ENCODE measurements at places on chromosomes 5 and 9. TPM values are rescaled to one million over a fixed set of nuclear protein-coding genes. Genes with fewer than 3 reads are reported as not detected.
A peak's percentile ranks its signal among the peaks of the same experiment; 100 is the strongest.

DNA sequence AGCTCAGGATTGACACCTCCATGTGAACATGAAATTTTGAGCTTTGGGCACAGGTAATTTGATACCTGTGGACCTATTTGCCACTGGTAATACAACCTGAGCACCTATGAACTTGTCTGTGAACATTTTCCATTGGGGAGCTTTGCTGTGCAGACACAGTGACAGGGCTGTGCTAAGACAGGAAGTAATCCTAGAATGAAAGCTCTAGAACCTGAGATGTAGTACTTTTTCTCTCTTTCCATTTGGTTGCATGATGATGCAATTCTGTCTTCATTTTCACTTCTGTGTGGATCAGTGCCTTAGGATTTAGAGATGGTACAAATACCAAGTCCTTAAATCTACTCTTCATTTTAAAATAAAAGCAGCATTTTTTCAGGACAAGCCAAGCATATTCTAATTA lies 216.9 kb downstream of the NR3C1 start:
- no peak for DNase-seq

- no peak for DNase-seq
Observed at GRCh38 chr9:37369671-37370070, 52.8 kb upstream of the GRHPR start.

DNA sequence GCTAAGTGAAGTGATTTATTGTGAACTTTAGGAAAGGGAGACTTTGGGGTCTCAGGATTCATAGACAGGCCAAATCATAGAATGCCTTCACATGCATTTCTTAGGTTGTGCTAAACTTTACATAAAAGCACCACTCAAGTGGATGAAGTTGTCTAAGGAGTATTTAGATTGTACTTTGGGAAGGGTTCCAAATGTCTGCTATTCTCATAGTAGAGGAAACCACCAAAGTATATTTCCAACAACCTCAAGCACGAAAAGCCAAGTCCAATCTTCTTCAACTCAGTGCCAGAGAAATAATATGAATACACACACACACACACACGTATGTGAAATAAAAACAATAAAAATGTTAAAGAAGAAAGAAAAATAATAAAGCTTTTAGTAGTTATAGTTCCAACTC lies 41.8 kb downstream of the ENC1 start:
- no peak for DNase-seq

GRCh38 chr9:129400001-129400970 lies 220.6 kb downstream of the C9orf50 start:
- DNase-seq = peak; percentile 24

DNA sequence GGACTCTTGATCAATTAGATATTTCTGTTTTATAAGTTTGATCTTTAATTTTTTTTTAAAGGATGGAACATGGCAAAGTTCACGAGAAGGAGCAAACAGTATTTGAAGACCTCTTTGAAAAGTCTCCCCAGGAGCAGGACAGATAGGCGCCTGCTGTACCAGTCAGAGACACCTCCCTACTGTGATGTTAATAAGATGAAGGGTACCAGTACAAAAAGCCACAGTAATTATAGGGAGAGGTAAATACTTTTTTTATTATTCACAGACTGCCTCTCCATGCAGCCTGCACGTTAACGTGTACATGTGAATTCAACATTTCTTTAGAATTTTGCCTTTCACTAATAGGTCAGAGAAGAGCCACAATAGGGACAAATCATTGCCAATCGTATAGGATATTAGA lies 146.5 kb upstream of the CDH6 start:
- DNase-seq = no peak

DNA sequence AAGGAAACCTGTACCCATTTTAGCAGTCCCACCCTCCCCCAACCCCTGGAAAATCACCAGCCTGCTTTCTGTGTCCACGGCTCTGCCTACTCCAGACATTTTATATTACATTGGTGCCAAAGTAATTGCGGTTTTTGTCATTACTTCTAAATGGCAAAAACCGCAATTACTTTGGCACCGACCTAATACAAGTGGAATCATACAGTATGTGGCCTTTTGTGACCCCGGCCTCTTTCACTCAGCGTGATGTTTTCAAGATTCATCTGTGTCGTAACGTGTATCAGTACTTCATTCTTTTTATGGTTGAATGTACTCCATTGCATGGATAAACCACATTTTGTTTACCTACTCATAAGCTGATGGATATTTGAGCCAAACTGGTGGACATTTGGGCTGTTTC lies 9.7 kb upstream of the ORM1 start:
- DNase-seq = no peak

GRCh38 chr5:96431376-96432187 lies 1.5 kb downstream of the PCSK1 start:
- DNase-seq = no peak

GRCh38 chr9:124869466-124869985 lies 7.6 kb downstream of the ARPC5L start:
- DNase-seq = peak; percentile 57

- no peak for DNase-seq
Observed at GRCh38 chr5:94577466-94578245, 40.7 kb downstream of the KIAA0825 start.

DNA sequence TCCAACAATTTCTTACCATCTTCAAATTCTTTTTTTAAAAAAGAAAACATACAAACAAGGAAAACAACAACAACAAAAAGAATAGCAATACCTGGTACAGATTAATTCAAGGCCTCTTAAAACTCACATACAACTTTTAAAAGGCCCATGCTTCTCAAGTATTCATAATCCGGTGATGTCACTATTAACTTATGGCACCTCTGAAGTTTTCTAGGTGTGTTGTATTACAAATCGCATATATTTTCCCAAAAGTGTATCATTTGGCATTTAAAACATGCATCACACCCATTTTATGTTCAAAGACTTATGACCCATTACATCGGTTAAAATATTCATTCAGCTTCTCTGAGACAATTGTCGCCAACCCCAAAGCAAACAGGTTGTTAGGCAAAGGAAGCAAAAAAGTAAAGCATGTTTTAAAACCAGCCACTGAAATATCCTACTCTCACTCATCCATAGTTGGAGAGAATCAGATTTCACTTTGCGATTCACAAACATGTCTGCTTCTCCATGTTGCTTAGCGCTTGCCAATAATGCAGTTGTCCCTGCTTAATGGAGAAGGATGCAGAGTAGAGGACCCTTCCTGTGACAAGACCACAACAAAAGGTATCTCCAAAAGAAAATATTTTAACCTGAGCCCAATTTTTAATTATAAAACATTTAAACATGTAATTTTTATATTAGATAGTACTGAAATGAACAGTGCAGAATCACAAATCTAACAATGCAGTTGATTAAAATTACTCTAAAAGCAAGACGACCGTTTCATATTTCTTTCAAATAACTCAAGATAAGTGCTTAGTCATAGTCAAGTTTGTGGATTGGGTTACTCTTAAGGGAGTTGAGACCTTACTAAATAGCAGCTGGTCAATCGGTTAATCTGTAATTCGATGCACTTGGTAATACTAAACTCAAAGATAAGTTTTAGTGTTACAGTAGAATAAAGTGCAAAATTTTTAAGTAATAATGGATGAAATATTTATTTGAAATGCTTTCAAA lies 1.6 kb downstream of the SKP1 start:
- DNase-seq = no peak

GRCh38 chr9:109316207-109316640 lies 4.6 kb downstream of the EPB41L4B start:
- peak; percentile 79 for DNase-seq

- no peak for DNase-seq
Observed at GRCh38 chr9:88189371-88189770, 51.1 kb upstream of the SPATA31C2 start.

DNA sequence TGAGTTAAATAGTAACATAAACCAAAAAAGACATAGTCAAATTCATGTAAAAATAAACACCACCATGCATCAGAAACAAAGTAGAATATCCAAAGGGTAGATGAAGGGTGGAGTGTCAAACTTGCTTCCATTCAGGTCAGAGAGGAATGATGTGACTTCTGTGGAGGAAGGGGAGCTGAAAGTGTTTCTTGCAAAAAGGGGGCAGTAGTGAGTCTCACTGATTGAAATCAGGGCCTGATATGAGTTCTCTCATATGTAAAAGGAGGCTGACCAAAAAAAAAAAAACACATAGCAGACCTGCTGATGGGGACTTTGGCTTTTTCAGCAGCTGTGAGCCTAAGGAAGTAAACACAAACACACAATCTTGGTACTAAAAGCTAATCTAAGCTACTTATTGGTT lies 38.8 kb upstream of the RGMB start:
- DNase-seq = no peak

- no peak for DNase-seq
Observed at GRCh38 chr5:124889850-124890249, 143.4 kb upstream of the ZNF608 start.

DNA sequence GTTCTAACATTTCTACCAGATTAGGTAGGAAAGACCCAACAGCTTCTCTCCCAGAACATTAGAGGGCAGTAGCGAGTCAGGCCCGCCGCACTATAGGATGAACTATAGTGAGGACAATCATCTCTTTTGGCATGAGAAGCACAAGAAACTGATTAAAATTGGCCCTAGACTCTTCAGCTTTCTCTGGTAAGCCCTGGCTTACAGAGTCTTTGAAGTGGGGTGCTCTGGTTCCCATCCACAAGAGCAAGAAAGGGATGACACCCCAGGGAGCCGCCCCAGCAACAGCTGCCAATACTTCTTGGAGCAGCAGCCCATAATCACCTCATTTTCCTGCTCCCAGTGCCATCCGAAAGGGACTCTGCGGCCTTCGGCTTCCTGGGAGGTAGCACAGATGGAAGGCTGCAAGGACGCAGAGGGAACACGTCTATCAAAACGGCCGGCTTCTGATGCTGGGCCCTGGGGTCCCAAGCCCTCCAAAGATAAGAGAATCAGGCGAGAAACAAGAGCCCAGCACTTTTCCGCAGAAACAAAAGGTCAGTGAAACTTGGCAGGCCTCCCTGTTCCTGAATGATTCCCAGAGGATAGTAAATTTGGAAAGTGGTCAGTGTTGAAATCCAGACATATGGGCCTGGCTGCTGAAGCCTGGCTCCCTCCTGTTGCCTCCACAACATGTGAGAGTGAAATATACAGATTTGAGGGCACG lies 69.3 kb downstream of the HSD17B3 start:
- peak; percentile 77 for DNase-seq

- no peak for DNase-seq
Observed at GRCh38 chr9:104836235-104836634, 72.3 kb downstream of the NIPSNAP3B start.

DNA sequence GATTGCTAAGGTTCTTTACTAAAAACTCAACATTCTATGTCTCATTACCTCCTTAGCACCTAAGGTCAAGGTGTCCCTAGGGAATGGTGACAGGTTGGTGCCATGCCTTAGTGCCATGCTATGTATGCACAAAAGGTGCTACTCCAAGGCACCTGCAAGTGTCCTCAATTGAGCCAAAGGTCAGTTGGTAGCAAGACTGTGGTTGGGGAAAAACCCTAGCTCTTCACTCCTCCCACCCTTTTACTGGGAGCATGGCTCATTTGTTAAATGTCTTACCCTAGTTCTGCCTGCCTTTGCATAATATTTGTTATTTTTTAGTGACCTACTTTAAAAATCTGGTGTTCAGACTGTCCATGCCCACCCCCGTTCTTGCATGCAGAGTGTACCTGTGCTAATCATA lies 17.0 kb downstream of the ACO1 start:
- no peak for DNase-seq

- DNase-seq = no peak
Observed at GRCh38 chr9:79824265-79824664, 252.5 kb downstream of the TLE4 start.

- no peak for DNase-seq
Observed at GRCh38 chr5:144219869-144220268, 49.2 kb downstream of the KCTD16 start.

DNA sequence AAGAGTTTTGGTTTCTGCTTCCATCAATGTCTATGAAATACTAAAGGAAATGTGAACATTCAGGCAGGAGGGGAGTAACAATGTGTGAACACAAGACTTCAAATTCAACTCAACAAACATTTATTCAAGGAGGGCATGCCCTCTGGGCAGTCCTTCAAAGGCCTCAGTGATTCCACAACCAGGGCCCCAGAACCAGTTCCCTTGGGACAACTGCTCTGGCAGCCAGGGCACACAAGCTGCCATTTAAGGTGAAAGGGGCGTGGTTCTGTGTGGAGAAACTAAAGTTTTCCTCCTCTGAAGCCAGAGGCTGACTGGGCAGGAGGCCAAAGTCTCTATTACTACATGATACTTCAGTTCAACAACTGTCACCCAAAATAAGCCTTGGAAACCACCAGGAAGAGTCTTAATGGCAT lies 3.2 kb downstream of the RBM18 start:
- DNase-seq = peak; percentile 45

DNA sequence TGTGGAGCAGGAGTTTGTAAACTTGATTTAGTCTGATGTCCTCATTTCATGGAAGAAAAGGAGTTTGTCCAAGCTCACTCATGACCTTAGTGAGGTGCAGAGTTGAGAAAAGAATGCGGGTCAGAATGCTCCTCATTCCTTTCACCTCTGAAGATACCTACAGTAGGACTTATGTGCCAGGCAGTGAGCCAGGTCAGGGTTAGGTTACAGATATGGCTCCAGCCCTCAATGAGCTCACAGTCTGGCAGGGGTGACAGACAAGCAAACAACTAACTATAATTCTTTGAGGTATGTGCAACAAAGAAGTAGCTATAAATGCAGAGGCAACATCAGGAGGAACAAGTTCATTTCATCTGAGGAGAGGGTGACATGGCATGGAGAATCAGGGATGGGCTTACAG lies 102.5 kb downstream of the SPATA31D1 start:
- no peak for DNase-seq

DNA sequence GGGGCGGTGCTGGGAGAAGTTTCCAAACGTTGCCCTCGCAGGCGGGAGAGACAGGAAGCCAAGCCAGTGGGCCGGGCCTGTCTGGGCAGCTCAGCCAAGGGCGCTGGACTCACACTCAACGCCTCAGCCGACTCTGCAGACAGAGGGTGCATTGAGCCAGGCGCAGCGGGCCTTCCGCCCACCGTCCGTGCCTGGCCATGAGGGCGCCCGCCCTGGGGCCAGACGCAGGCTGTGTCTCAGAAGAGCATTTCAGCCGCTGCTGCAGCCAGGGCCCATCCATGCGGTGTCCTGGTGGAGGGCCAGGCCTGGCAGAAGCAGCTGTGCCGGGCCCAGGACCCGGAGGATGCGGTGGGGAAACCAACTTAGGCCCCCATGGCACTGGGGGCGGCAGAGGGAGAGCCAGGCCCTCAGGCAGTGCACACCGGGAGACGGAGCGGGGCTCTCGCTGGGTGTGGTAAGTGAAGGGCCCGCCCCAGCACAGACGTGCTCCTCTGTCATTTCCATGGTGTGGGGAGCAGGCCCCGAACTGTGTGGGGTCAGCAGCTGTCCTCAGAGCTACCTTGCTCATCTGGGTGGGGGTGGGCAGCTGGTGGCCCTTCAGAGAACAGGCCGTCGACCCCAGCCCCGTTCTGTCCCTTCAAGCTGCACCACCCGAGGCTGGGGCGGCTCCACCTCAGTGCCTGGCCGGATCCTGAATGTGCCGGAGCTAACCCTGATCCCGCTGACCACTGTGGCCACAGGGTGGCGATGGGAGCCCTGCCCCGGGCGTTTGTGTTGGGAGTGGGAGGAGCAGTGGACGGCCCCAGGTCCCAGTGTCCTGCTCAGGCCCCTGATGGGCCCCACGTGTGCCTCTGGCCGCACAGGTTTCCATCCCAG lies 18.0 kb downstream of the DNLZ start:
- peak; percentile 85 for DNase-seq

BRD3OS gene
- 4.7 TPM for total RNA-seq

SLC36A3 gene
- total RNA-seq = not detected

IL4 gene
- total RNA-seq = not detected

TYRP1 gene
- 43.8 TPM for total RNA-seq

SHB gene
- total RNA-seq = 15.9 TPM

LCN9 gene
- total RNA-seq = not detected

PCSK5 gene
- total RNA-seq = 4.1 TPM

IER5L gene
- 3.5 TPM for total RNA-seq

ESM1 gene
- total RNA-seq = not detected

MSMP gene
- not detected for total RNA-seq

KDM4C gene
- total RNA-seq = 14.2 TPM

SLC6A18 gene
- not detected for total RNA-seq
